ENCODE measurements at places on chromosomes 7 and 10. TPM values are rescaled to one million over a fixed set of nuclear protein-coding genes. Genes with fewer than 3 reads are reported as not detected.

Gene ARID5B
- 47.7 TPM for total RNA-seq

Gene PTPRN2
- 0.48 TPM for total RNA-seq

GRCh38 chr7:50664461-50664922 is 99.3 kb upstream of the DDC start:
- peak; percentile 37 for DNase-seq

- DNase-seq: no peak
Observed at GRCh38 chr7:39602351-39602750, 21.0 kb upstream of the RALA start.

DNA sequence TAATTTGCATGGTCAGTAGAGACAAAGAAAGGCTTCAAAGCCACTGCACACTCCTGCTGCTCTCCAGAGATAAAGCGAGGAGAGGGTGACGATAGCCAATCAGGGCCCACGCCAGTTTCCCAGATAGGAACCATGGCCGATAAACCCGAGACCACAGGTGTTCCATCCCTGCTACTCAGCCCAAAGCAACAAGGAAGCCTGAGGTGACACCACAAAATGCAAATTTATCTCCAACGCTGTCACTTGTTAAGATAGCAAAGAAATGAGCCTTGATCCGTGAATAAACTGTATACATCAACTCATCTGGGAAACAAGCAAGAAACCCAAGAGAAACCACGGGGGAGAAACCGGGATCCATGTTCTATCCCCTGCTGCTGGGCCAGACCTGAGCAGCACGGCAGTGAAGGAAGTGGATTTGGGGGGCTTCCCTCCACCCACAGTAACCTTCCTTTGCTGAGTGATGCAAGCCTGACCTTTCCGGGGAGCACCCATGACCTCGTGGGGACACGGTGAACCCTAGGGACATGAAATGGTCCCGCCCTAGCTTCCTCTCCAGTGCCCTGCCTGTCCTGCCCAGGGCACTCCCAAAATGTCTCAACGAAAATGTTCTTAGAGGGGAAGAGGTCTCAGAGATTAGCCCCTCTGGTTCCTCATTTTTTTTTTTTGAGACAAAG is 164.6 kb downstream of the PTPRN2 start:
- no peak for DNase-seq

GRCh38 chr7:82442492-82443035 is 1.0 kb downstream of the CACNA2D1 start:
- DNase-seq: peak; percentile 22

GRCh38 chr10:9577746-9578145 is 1439.9 kb upstream of the CELF2 start:
- DNase-seq: no peak

DNA sequence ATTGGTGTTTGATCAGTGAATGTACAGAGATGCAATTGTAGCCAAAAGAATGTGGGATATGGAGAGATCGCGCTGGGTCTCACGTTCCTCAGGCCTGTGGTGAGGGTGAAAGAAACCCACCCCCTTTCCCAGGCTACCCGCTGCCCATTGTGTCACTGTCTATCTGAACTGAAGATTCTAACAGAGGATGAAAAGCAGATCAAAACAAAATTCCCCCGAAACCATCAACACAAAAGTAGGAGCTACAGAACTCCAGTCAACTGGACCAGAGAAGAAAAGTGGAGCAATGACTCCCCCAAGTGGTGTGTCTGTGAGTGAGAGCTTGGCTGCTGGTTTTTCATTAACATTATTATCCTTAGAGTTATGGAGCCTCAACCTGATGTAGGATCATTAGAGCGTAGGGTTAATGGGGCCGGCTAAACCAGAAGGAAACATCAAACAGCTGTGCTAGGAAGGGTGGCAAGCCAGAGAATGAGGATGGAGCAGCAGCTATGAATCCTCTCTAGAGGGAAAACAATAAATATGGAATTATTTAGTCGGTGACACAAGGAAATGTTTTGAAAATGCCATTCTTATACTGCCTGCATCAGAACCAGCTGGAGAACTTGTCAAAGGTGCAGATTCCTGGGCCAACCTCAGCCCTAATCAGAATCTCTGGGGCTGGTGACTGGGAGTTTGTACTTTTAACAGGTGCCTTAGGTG is 38.3 kb downstream of the AKR1B1 start:
- DNase-seq: no peak

GRCh38 chr10:133277277-133277992 is 767 bp upstream of the ADAM8 start:
- no peak for DNase-seq

- DNase-seq: no peak
Observed at GRCh38 chr10:69068549-69068948, 19.4 kb upstream of the SRGN start.

DNA sequence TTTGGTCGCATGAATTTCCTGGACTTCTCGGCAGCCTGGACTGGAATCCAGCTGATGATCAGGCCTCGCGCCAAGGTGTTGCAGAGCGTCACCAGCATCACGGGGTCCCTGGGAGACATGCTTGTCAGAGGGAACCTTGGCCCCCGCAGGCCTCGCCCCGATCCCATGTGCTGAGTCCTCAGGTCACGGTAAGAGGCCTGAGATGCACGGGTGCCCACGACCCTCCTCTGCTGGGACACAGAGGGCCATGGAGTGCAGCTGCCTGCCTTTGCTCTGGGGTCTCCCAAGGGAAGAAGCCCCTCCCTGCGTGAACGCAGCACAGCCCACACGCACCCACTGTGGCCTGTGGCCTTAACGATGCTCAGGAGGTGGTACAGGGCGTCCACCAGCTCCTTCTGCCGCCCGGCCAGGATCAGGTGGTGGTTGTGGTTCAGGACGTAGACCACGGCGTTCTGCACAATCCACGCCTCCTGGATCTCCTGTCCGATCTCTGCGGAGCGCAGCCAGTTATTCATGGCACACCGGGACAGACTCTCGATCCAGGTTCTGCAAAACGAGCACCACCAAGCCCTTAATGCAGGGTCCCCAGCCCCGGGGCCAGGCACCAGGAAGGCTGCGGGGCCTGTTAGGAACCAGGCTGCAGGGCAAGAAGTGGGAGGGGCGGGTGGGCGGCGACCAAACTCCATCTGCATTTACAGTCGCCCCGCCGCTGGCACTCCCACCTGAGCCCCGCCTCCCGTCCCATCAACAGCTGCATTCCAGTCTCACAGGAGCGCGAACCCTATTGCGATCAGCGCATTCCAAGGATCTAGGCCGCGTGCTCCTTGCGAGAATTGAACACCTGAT is 29.4 kb downstream of the CFAP46 start:
- peak; percentile 44 for DNase-seq
